ENCODE measurements at places on chromosomes 16 and 17.

DNA sequence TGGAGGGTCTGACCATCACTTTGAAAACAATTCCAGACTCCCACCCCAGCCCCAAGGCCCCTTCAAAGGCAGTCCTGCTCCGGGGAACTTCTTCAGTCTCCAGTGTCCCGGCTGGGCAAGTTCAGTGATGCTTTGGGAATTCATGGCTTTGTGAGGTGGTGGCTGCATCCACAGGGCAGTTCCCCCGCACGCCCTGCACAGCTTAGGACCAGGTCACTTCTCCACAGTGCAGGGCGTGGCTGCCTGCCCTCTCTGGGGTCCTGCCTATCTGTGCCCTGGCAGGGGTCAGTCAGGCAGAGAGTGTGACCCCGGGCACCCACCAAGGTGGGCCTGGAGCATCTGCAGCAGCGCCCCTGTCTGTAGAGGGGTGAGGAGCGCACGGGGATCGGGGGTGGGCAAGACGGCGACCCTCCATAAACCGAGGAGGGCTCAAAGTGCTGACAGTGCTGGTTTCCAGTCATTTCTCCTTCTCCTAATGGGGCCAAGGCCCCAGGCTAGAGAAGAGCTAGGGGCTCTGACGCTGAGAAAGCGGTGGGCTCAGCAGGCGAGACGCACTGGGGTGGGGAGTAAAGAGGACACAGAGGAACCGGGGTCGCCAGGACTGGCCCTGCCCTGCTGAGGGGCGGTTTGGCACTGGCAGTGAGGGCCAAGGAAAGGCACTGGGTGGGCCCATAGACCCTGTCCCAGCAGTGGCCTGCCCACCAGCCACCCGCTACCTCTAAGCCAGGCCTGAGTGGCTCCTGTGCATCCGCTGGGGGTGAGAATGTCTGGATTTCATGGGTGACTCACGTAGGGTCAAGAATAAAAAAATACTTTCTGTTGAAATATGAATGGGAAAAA is 4.2 kb upstream of the ARHGAP27 start:
- no peak for DNase-seq

- no peak for DNase-seq
Measured at GRCh38 chr17:45997624-45998023, 1.4 kb upstream of the STH start.

DNA sequence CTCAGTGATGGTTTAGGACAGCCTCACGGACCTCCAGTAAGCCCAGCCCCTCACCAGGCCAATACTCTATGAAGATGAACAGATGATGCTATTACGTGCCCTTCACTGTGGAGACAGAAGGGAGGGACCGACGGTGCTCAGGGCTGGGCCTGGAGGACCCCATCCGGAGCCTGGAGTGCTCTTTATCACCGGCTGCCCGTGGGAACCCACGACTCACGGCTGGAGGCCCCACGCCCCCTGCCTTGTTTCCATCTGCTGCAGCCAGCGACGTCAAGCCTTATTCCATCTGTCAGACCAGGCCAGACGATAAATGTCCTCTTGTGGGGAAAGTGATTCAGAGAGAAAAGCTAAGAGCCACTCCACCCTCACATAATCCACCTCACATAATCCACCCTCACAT is 4.0 kb upstream of the TIMM22 start:
- no peak for DNase-seq

DNA sequence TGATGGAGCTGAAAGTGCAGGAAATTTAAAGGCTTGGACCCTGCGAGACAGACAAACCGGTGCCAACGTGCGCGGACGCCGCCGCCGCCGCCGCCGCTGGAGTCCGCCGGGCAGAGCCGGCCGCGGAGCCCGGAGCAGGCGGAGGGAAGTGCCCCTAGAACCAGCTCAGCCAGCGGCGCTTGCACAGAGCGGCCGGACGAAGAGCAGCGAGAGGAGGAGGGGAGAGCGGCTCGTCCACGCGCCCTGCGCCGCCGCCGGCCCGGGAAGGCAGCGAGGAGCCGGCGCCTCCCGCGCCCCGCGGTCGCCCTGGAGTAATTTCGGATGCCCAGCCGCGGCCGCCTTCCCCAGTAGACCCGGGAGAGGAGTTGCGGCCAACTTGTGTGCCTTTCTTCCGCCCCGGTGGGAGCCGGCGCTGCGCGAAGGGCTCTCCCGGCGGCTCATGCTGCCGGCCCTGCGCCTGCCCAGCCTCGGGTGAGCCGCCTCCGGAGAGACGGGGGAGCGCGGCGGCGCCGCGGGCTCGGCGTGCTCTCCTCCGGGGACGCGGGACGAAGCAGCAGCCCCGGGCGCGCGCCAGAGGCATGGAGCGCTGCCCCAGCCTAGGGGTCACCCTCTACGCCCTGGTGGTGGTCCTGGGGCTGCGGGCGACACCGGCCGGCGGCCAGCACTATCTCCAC is at the start of gene NOG:
TSS of gene NOG (plus strand) at position 54 of the 674 bp plus-strand sequence. CDS start at position 579, 525 bp downstream.
- peak; percentile 78 for DNase-seq

GRCh38 chr16:64397042-64397441 is 724.8 kb downstream of the CDH11 start:
- no peak for DNase-seq

GRCh38 chr16:11134722-11135463 is 121.1 kb downstream of the SOCS1 start:
- no peak for DNase-seq

DNA sequence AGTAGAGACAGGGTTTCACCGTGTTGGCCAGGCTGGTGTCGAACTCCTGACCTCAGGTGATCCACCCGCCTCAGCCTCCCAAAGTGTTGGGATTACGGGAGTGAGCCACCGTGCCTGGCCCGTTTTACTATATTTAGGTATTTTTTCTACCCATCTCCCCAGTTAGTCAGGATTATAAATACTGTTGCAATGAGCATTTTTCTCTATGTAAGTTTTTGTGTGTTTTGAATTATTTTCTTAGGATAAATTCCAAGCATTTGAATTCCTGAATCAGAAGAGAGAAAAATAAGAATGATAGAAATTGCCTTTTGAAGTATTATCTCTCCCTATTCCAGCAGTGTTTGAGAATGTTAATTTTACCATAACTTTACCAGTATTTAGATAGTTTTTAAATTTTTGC is 36.6 kb downstream of the KIAA0513 start:
- DNase-seq: no peak

GRCh38 chr16:50248845-50249244 is 17.5 kb upstream of the ADCY7 start:
- no peak for DNase-seq

- peak; percentile 80 for DNase-seq
Measured at GRCh38 chr16:49756775-49757558, 98.9 kb downstream of the ZNF423 start.

GRCh38 chr16:4886151-4886550 is 38.9 kb downstream of the UBN1 start:
- no peak for DNase-seq

DNA sequence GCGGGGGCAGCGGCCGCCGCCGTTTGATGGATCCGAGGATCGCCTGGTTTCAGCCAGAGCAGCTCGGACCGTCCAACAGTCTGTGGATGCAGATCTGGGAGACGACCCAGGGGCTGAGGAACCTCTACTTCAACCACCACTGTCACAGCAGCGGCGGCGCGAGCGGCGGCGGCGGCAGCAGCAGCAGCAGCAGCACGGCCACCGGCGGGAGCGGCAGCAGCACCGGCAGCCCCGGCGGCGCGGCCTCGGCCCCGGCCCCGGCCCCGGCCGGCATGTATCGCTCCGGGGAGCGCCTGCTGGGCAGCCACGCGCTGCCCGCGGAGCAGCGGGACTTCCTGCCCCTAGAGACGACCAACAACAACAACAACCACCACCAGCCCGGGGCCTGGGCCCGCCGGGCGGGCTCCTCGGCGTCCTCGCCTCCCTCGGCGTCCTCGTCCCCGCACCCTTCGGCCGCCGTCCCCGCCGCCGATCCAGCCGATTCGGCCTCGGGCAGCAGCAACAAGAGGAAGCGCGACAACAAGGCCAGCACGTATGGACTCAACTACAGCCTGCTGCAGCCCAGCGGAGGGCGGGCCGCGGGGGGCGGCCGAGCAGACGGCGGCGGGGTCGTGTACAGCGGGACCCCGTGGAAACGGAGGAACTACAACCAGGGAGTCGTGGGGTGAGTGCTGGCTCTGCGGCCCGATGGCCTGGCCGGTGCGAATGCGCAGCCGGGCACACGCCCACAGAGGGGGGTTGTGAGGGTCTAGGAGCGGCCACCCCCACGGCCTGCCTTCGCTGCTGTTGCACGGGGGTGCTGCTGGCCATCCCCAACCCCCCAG is 702 bp downstream of the TENT4B start:
- DNase-seq: peak; percentile 49

DNA sequence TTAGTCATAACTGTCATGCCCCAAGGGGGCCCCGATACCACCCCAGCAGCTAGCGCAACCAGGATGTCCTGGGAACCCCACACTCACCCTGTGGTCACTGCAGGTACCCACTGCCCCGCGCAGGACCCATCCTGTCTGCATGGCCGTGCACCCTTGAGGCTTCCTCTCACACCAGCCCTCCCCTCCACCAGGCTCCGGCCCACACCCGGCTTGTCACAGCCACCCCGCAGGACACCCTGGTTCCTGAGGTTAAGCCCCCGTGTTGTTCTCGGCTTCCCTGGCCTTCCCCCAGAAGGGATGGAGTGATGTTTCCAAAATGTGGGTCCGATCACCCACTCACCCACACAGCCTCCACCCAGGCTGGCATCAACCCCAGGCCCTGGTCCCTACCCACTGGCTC is 7.5 kb downstream of the DNASE1L2 start:
- no peak for DNase-seq

GRCh38 chr16:53080345-53081031 is 25.7 kb downstream of the CHD9 start:
- peak; percentile 41 for DNase-seq

DNA sequence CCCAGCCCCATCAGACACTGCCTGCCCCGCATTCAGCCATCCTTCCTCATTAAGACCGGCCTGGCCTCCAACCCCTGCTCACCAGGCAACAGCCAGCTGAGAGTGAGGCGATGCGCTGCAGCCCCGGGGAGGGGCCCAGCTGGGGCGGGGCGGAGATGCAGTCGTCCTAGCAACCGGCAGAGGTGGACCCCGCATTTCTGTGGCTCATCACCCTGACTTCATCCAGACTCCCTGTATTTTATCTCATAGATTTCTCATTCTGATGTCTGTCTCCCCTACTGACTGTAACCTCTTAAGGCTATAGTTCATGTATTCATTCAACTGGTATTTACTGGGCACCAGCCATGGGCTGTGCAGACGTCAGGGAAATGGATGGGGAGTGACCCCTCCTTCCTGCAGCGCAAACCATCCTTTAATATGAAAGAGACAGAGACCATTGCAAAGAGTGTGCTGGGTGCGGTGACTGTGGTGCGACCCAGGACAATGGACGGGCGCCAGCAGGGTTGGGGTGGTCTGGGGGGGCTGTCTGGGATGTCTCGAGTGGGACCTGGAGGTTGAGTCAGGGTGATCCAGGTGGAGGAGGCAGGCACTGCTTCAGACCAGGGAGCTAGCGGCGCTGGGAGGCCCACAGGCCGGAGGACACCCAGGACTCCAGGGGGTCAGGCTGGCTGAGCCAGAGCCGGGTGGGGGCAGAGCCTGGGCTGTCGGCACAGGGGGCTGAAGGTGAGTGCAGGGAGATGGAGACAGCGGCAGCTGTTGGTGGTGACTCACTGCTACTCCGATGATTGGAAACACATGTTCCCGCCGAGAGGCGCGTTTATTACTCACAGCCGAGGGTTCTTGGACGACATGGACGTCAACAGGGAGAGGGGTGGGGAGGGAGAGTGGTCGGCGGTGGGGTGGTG is 10.5 kb upstream of the TIMP2 start:
- peak; percentile 95 for DNase-seq

DNA sequence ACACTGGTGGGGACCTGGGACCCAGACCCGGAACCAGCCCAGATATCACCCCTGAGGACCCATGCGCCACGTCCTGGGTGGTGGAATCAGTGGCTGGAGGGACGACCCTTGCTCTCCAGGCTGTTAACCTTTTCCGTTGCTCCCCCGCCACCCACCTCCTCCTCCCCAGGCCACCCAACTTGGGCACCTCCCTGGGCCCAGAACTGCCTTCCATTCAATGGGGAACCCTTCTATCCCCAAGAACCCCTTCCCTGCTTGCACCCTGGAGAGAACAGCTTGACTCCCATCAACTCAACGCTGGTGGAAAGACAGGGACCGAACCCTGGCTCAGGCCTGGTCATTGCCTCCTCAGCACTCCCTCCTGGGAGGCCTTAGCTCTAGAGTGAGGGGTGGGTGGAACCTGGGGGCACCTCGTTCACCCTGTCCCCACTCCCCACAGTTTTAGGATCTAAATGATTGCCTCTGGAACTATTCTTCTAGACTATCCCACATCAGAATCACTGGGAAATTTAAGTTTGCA is 5.7 kb upstream of the IL32 start:
- DNase-seq: no peak
